ENCODE measurements at places on chromosomes 2 and 18.
A peak's percentile ranks its signal among the peaks of the same experiment; 100 is the strongest.

GRCh38 chr2:206824087-206824618 is 58.7 kb downstream of the FASTKD2 start:
- DNase-seq: no peak

DNA sequence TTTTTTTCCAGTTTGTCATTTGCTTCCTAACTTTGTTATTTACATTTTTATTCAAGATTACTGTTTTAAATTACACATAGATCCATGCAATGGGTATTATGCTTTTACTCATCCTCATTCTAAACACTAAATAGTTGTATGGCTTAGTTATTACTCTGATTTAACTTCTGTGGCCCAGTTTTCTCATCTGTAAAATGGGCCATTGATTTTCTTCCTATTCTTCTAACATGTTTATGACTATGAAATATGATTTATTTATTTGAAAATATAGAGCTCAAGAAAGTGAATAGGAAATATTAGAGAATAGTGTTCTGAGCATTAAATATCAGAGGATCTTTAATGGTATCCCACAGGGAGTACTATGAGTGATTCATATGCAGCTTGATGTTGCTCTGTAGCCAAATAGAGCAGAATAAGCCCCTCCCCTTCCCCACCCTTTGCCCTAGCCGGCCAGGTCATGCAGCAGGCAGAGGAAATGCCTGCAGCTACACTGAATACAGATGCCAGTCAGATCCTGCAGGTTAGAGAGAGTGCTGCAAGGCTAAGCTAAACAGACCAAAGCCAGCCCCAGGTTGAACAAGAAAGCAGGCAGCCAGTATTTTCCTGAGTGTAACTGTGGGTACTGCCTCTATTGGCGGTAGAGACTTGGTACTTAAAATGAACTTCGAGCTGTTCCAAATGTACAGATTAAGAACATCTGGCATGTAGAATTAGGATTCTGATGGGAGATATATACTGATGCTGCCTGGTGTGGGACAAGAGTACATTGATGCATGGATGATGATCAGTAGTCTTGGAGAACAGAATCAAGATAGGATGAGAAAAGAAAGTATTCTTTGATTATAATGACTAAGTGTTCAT is 11.7 kb upstream of the ACYP2 start:
- DNase-seq: peak; percentile 13

- DNase-seq: no peak
Measured at GRCh38 chr2:17758118-17758517, 4.2 kb downstream of the GEN1 start.

- DNase-seq: no peak
Measured at GRCh38 chr18:55243857-55244256, 284.6 kb upstream of the CCDC68 start.

DNA sequence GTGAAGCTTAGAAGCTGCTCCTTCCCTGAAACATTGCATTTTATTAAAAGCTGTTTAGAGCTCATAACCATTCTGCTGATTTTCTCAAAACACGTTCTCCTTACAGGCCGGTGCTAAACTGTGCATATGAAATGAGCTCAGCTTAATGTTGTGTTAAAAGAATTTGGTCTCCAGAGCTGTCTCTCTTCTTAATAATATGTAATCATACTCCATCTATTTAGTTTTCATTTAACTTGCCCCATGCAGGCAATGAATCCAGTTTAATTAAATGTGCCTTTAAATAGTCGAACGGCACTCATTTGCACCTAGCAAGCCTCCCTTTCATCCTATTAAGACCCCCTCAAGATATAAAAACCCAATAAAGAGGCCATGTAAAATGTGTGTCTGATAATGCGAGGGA is 76.3 kb downstream of the HNMT start:
- DNase-seq: no peak

GRCh38 chr2:137976274-137976673 is 12.0 kb downstream of the HNMT start:
- no peak for DNase-seq

DNA sequence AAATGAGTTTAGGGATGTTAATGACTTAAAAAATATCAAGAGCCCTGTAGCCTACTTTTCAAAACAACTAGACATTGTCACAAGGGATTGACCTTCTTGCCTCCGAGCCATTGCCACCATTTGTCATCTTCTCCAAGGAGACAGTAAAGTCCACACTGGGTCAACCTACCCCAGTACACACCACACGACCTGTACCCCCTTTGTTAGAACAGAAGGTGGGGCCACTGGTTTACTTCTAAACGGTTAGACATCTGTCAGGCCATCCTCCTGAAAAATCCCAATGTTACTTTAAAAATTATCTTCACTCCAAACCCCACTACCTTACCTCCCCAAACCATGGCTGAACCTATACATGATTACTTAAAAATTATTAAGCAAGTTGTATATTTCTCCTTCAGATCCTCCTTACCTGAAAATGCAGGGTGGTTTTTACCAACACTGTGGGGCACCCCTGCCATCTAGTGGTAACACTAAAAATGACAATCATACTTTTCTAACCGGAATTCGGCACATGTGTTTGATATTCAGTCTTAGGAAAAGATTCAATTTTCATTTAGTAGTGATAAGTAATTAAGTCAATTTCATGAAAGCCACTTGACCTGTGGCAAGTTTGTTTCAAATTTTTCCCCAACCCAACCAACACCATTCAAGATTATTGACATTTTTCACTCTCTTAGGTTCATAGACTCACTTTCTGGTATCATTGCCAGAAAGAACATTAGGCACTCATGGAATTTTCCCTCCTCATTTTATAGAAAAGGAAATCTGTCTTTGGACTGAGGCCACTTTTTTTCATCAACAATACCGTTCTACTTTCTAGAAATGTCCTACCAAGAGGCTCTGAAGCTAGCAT is 265.3 kb upstream of the PKDCC start:
- DNase-seq: no peak

DNA sequence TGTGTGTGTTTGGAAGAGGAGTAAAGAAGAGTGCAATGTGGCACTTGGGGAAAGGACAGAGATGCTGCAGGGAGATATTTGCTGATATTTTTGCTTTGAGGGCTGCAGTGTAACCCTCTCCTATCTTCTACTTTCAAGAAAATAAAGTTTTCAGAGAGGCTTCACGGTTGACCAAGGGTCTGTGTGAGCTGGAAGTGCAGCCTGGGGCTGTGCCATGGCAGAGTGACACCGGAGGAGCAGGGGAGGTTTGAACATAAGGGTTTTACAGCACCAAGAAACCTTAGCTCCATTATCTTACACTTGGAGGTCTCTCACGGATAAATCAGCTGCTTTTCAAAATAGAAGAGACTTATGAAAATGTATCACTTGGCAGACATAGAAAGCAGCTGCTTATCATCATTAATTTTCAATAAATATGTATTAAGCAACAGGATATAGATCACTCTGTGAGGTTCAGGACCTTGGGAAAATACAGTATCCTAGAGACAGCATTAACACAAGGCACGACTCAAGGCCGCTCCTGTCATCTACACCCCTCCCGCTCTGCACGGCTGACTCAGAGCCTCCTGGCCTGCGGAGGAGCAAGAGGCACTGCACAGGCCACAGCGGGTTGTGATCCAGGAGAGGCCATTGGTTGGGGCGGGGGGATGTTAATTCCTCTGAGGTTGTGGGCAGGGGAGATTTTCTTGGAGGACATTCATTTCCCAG is 127.8 kb downstream of the COPS8 start:
- DNase-seq: no peak

GRCh38 chr2:191195021-191195420 is 44.2 kb upstream of the STAT4 start:
- no peak for DNase-seq

- no peak for DNase-seq
Measured at GRCh38 chr2:121746071-121746578, 9.3 kb upstream of the TSN start.

- DNase-seq: no peak
Measured at GRCh38 chr2:27094353-27094984, 7.9 kb downstream of the KHK start.

- no peak for DNase-seq
Measured at GRCh38 chr2:186617148-186617547, 27.3 kb downstream of the ITGAV start.

DNA sequence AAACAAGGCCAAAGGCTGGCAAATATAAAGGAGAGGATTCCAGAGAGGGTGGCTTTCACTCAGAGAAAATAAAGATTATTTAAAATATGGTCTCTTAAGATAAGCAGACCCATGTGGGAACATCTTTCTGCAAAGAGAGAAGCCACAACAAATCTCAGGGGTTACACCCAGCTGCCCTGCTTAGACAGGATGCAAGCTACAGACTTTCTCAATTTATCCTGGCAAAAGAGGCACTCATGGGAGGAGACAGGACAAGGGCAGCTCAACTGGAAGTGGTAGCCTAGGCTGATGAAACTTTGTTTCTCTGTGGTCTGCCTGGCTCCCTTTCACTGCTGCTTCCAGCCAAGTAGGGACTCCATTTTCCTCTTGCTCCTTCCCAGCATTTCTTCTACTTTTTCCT is 25.9 kb upstream of the SULT1C4 start:
- no peak for DNase-seq

DNA sequence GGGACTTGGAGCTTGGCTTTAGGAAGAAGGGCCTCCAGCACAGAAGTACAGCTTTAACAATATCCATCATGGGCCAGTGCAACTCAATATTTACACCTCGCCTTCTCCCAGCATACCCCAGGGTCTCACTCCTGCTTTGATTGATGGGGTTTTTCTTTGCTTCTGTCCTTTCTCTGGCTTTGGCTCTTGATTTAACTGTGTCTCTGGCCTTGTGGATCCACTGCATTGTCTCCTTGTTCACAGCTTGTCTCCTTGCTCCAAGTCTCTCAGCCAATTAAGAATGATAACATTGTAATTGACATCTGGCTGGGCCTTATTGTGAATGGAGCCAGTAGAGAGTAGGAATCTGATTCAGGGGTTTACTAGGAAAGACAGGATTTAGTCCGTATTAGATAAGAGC is 1019.5 kb downstream of the TMEM182 start:
- DNase-seq: no peak

DNA sequence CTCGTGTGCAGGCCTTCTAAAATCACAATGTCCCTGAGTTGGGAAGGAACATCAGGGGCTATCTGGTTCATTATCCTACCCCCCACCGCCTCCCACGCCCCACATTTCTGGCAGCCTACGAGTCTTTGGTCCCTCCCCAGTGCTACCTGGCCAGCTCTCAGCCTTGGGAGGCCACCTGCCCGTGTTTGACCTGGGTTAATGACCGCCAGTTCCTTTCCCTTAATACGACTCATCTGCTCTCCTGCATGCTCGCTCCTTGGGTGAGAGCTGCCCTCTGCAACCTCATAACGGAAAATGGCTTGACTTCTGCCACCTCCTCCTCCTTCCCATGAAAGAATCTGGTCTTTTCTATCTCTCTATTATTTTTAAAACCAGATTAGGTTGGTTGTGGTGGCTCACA is 112.5 kb downstream of the NEDD4L start:
- DNase-seq: no peak

GRCh38 chr2:212721026-212721451 is 182.4 kb upstream of the ERBB4 start:
- no peak for DNase-seq
